ENCODE measurements at places on chromosomes 6 and 20.
A peak's percentile ranks its signal among the peaks of the same experiment; 100 is the strongest.

- DNase-seq = no peak
Observed at GRCh38 chr6:116359131-116359530, 11.6 kb upstream of the DSE start.

GRCh38 chr20:42524058-42524457, 665.6 kb downstream of the PTPRT start:
- DNase-seq = no peak

DNA sequence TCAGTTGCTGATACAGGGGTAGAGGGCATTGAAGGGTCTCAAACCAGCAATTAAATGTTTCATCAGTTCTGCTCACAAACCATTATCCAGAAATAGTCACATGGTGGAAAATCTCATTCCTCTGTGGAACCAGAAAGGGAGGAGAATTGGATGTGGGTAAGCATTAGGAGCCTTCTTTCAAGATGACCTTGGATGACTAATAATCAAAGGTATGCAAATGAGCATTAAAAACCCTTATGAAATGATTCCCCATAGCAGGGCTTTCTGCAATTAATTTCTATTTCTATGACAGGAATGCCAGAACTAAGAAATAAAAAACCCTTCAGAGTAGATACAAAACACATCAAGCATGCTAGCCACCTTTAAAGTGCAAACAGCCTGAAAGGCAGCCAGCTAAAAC, 37.4 kb upstream of the HCRTR2 start:
- no peak for DNase-seq

DNA sequence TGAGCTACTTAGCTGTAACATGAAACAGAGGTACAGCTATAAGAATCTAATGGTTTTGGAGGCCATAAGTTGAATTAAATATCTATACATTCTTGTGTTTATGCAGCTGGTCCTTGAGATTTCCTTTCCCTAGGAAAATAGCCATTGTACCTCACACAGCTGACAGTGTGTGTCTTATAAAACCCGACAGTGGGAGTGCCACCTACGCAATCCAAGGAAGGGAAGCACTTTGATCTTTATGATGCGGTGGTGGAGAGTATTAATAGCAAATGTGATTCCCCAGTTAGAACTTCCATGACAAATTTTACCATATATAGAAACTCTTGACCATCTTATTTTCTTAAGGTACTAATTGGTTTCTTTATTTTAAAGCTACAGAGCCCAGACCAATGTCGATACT, 149.5 kb downstream of the TMEM200A start:
- no peak for DNase-seq

DNA sequence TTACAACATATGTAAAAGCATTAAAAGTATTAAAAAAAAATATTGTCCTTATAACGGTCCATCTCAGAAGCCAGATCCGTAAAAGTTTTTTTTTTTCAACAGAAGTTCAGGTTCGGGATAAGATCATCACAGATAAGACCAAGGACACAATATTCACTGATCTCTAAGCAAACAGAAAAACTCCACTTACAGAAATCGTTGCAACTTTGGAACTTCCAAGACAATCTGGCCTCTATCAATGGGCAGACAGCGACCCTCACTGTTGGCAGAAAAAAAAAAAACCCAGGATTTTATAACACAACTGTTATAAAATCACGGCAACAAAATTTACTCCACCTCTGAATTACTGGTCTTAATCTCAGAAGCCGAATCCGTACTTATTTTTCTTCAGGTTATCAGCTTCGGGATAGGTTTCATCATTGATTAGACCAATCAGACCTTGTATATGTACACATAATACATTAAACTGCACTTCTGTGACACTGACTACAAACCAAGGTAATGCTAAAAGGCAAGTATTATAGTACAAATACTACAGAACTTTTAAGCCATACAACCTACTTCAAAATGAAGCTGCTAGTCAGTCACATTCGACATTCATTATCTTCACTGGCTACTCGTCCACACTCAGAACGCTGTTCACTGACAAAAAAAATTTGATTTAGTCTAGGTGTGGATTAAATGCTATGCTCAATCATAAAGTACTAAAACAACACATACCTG, 34.7 kb upstream of the SYNCRIP start:
- DNase-seq = no peak

DNA sequence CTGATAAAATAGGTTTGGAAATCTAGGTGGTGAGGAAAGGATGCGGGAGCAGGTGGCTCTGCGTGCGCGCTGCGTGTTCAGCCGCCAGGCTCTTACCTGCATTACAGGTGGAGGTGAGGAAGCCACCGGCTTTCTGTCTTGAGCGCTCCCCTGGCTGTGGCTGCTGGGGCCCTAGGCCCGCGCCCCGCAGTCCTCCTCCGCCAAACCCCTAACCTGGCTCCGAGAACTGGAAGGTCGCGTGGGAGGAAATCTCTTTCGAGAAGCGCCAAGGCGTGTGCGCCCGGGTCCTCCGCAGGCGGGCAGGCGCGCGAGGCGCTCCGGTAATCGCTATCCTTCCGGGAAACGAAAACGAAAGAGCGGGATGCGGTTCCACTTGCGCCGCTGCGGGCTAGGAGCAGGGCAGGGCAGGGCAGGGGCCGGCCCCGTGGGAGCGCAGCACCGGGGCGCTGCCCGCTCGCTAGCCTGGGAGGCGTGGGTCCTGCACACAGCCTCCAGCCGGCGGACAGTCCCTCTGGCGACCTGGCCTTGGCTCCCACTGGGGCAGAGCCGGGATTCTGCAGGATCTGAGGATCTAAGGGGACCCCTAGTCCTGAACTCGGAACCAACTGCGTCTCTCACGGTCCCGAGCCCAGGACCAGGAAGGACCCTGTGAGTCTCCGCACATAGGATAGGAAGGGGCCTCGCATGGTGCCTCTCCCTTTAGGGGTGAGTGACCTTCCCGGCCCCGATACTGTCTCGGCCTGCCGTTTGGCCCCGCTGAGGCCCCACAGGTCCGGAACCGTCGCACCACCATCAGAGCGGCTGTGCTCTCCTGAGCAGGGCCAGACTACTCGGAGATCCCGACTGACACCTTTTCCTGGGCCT, at the start of gene ETV7:
TSS of gene ETV7 (minus strand) at position 230 of the 864 bp plus-strand sequence. CDS start at position 102, 128 bp downstream.
- no peak for DNase-seq

DNA sequence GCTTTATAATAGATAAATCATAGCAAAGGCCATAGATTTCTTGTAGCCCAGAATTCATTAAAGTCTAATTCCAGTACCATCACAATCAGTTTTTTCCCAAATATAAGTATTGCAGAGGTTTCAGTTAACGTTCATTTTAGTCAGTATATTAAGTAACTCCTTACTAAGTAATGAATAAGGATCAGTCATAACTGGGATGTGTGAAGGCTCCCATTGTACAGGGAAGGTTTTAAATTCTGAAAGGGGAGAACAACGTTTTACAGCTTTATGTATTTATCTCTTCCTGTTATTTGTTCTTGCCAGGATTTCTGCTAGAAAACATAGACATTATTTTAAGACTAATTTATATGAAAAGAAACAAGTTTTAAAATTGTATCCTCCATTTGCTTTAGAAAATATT, 215.5 kb upstream of the LAMP5 start:
- no peak for DNase-seq

DNA sequence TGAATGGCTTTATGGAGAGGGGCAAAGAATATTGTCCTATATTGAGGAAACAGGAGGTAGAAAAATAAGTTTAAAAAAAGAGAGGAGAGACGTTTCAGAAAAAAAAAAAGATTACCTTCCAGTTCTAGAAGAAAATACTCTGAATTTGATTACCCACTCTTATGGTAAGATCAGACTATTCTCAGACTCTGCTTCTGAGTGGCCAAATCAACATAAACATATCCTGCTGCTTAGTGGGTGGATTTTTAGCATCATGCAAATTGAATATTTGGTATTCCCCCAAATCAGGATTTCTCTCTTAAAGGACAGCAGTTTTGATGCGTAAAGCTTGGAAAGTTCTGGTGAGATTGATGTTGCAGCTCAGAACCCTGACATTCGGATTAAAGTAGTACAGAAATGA, 946.6 kb downstream of the TFAP2A start:
- DNase-seq = no peak

DNA sequence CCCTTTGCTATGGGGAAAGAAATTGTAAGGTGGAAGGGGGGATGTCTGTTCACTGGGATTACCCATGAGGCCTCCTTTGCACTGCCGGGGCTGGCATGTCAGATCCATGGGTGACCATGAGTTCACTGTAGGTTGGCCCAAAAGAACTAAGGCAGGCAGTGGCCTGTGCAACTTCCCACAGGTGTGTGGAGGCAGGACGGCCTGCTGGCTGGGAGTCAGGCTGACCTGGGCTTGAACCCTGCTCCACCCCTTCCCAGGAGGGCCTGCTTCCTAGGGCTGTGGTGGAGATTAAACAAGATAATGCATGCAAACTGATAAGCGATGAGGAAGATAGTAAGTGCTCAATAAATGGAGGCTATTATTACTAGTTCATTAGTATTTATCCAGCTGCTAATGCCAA, 163.0 kb downstream of the EYA2 start:
- DNase-seq = no peak

DNA sequence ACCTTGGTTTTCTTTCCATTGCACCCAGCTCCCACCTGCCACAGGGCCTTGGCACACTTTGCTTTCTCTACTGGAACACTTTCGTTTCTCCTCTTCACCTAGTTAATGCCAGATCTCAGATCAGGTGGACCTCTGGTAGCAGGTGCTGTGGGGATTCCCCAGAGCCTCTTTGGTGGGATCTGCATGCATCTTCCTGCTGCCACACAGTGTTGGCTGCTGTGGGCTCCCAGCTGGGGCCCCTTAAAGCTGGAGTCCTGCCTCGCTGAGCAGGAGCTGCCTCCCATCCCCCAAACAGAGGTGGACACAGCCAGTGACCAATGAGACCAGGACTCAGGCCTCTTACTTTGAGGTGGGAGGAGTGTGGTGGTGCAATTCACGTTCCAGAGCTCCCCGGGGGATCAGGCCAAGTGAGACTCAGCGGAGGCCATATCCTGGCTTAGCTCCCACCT, 28.4 kb downstream of the CEBPB start:
- no peak for DNase-seq

GRCh38 chr6:20365456-20365855, 36.2 kb upstream of the E2F3 start:
- DNase-seq = no peak

GRCh38 chr6:158374020-158374419, 61.8 kb downstream of the TULP4 start:
- DNase-seq = no peak

- no peak for DNase-seq
Observed at GRCh38 chr20:21167261-21167660, 41.4 kb downstream of the KIZ start.

GRCh38 chr20:12963416-12963815, 45.4 kb upstream of the SPTLC3 start:
- no peak for DNase-seq

DNA sequence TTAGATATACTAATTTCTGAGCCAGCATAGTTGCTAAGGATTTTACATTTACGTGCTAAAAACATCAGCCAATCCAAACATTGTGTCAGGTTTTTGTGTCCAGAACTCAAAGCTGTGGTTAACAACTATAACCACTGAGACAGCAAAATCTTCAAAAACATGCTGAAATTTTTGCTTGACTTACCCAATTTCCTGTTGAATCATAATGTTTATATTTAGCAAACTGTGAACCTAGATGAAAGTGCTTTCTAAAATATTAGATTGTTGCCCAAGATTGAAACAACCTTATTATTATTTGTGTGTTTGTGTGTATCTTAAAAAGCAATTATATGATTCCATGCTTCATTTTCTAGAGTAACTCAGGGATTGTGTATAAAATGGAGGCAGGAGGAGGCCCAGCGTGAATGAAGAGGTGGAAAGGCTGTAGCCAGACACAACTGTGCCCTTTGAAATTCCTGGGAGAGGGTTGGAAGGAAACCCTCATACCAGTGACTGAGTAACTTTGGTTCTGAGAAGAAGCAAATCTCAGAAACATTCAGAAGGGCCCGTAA, 48.0 kb downstream of the ARMC2 start:
- DNase-seq = no peak

- DNase-seq = no peak
Observed at GRCh38 chr6:21636876-21637275, 43.3 kb downstream of the SOX4 start.

- no peak for DNase-seq
Observed at GRCh38 chr6:52545406-52546119, 31.3 kb downstream of the TRAM2 start.

GRCh38 chr6:125804264-125804663, 13.5 kb downstream of the NCOA7 start:
- no peak for DNase-seq

DNA sequence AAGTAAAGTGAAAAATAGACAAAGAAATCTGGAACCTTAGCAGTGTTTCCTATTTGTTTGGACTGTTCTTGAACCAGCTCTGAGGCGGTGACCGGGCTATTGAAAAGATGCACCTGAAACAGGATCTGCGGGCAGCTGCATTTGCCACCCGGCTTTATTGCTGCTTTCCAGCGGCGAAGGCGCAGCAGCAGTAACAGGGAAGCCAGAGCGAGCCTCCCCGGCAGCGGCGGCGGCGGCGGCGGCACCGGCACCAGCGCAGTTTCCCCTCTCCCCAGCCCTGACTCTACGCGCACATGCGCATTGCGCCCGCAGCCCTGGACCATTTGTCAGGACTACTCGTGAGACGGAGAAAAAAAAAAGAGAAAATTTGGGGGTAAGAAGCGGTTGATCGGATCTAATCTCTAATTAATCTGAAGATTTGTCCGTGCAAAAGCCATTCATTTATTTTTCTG, at the start of gene L3MBTL3:
TSS of gene L3MBTL3 (plus strand) at position 290 of the 452 bp plus-strand sequence. CDS start 24,119 bp downstream, outside the sequence.
- DNase-seq = peak; percentile 77

GRCh38 chr6:87700397-87701343, 1.4 kb downstream of the AKIRIN2 start:
- no peak for DNase-seq

DNA sequence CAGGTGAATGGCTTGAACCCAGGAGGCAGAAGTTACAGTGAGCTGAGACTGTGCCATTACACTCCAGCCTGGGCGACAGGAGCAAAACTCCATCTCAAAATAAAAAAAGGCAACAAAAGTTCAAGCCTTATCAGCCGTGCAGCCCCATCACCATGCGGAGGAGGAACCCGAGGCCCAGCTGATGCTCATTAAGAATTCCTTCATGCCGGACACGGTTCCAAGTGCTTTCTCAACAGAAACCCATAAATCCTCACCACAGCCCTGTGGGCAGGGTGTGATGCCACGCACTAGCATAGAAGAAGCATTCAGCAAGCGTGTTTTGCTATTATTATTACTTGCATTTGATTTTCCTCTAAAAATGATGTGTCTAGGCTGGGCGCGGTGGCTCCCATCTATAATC, 56.3 kb downstream of the PREX1 start:
- DNase-seq = no peak

GRCh38 chr6:143539106-143539505, 27.6 kb upstream of the FUCA2 start:
- DNase-seq = no peak

DNA sequence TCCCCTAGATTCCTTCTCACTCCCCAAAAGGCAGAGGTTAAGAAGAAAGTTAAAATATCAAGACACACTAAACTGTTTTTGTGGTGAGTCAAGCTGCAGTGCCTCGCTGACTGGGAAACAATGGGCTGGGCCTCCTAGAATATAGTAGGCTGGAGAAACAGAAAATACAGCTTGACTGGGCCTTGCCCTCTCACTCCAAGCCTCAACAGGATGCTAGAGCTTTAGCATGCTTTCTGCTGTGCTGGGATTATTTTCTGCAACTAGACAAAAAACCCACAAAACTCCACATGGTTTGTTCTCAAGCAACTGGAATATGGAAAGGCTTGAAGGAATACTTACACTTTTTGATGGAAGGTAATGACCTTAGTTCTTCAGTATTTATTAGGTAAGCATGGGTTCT, 27.9 kb downstream of the FOXO3 start:
- DNase-seq = no peak

- DNase-seq = no peak
Observed at GRCh38 chr6:140824595-140824994, 1308.1 kb upstream of the GJE1 start.

Data from activated naive CD4-positive, alpha-beta T cell (primary cell).